NCI-H2029 (cell line): ENCODE measurements at places on chromosomes 5 and 9.
A peak's percentile ranks its signal among the peaks of the same experiment; 100 is the strongest.

GRCh38 chr5:177403102-177403791 is 2.8 kb upstream of the PFN3 start:
- DNase-seq = no peak

- DNase-seq = peak; percentile 93
Observed at GRCh38 chr9:120387257-120388002, 192.5 kb downstream of the CDK5RAP2 start.

- DNase-seq = no peak
Observed at GRCh38 chr5:157387683-157388093, 72.3 kb upstream of the NIPAL4 start.

- no peak for DNase-seq
Observed at GRCh38 chr9:94169968-94170367, 85.7 kb downstream of the PTPDC1 start.

GRCh38 chr5:19334278-19334677 is 653.7 kb downstream of the CDH18 start:
- no peak for DNase-seq

DNA sequence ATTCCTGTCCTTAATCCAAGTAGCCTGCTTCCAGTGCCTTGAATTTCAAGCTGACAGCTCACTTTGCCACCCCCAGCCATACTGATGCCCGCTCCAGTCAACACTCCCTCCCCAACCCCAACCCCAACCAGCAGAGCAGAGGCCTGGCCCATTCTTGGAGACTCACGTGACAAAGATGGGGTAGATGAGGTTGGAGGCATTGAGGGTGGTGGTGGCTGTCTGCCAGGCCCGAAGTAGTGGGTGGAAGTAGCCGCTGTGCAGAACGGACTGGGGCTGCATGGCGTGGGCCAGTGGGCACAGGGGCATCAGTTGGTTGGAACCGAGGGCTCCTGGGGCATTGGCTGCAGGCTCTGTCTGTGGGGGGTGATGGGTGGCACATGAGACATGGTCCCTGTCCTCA is 7.8 kb downstream of the ALAD start:
- no peak for DNase-seq

- DNase-seq = no peak
Observed at GRCh38 chr9:112179816-112180215, 4.7 kb upstream of the SUSD1 start.

GRCh38 chr5:76325326-76325725 is 77.8 kb upstream of the IQGAP2 start:
- no peak for DNase-seq

DNA sequence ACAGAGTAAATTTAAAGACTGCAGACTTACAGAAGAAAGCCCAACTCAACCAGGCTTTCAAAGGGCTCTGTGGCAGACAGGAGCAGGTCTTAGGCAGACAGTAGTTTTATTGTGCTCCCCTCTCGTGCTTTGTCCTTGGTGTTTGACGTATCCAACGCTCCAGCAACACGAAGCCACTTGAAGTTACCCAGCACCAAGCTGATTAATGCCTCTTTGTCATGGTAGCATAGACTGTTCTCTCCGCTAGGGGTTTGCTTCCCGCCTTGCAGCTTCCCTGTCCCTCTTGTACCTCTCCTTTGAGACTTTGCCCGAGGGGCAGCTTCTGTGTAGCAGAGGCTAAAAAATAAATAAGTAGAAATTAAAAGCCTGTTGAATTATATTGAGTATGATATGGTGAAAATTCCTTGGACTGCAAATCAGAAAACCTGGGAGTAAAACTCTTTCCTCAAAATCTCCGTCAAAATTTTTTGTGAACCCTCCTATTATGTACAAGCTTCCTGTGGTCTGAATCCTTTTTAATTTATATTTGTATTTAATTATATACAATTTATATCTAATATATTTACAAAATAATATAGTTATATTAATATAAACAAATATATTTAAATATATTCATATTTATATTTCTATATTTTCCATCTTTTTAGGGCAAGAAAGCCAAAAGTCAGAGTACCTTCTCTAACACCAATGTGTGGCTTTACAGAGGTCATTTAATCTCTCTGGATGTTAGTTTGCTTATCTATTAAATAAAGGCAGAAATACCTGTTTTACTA is 405.4 kb downstream of the DMAC1 start:
- no peak for DNase-seq

DNA sequence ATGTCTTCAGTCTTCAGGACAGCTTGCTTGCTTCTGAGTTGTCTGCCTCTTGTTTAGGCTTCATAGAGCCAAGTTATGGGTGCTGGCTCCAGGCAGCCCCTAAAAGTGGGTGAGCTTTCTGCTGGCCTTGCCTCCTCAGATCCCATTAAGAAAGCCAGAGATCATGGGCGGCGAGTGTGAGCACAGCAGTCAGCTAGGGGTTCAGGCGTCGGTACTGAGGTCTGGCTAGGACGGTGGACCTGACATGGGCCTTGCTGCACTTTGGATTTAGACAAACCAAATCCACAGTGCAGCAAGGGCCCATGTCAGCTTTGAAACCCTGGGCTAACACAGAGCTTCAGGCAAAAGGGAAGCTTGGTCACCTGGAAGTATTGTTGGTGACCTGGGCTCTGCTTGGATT is 17.6 kb downstream of the PSAT1 start:
- no peak for DNase-seq

GRCh38 chr5:14357851-14358250 is 214.7 kb downstream of the TRIO start:
- DNase-seq = no peak

DNA sequence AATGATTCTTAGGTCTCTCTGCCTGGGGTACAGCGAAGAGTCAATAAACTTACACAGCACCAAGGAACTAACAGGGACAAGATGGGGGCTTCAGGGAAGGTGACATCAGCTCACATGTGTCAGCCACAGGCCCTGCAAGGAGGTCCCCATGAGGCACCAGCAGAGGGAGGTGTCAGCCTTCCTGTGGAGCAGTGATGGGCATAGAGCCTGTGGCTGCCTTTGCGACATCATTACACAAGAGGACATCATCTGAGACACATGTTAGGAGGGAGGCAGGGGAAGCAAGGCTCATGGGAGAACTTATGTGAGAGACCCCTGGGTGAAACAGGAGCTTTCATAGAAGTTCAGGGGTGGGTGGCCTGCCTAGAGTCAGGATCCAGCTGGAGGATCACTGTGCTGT is 389.6 kb downstream of the SEMA5A start:
- no peak for DNase-seq

GRCh38 chr5:95786821-95787418 is 35.6 kb downstream of the GLRX start:
- DNase-seq = no peak

DNA sequence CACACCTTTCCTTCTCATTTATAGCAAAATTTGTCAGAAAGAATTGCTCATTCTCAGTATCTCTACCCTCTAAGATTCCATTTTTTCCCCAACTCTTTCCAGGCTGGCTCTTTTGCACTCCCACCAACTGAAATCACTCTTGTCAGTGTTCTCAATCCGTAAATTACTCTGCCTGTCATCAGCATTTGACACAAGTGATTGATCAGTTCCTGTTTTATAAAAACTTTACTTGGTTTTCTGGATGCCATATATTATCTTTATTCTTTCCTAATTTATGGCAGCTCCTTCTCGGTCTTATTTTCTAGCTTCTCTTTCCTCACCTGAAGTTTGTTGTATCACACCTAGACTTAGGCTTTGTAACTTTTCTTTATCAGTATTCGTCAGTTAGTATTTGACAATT is 16.4 kb downstream of the DENND4C start:
- DNase-seq = no peak

GRCh38 chr5:145661737-145662485 is 173.2 kb downstream of the PRELID2 start:
- no peak for DNase-seq

- no peak for DNase-seq
Observed at GRCh38 chr9:91923145-91923544, 26.9 kb downstream of the ROR2 start.

GRCh38 chr9:109468927-109469326 is 29.2 kb downstream of the PTPN3 start:
- DNase-seq = no peak

GRCh38 chr9:123743737-123744136 is 186.2 kb downstream of the DENND1A start:
- no peak for DNase-seq

DNA sequence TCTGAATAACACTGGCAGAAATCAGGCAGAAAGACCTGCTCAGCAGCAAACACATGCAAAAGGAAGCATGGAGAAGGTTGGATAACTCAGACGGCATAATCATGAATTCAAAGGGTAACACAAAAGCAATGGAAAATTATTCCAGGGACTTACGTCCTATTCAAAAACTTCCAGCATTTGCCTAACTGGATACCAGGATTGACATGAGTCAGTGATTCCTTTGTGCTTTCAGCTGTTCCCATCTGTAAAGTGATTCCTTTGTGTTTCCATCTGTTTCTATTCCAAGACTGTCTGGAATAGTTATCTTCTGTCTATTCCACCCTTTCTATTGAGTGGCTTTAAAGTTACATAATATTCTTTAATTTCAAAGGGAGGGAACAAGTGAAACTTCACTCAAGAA is 1361.7 kb upstream of the CDH9 start:
- no peak for DNase-seq

DNA sequence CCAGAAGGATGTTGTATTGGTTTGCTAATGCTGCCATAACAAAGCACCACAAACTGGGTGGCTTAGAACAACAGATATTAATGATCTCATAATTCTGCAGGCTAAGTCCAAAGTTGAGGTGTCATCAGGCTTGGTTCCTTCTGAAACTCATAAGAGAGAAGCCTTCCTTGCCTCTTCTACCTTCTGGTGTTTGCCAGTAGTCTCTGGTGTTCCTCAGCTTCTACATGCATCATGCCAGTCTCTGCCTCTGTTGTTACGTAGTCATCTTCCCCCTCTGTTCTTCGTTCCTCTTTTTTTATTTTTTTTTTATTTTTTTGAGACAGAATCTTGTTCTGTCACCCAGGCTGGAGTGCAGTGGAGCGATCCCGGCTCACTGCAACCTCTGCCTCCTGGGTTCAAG is 61.8 kb downstream of the LRRC70 start:
- no peak for DNase-seq

- DNase-seq = no peak
Observed at GRCh38 chr5:178227929-178228328, 4.7 kb downstream of the PHYKPL start.

DNA sequence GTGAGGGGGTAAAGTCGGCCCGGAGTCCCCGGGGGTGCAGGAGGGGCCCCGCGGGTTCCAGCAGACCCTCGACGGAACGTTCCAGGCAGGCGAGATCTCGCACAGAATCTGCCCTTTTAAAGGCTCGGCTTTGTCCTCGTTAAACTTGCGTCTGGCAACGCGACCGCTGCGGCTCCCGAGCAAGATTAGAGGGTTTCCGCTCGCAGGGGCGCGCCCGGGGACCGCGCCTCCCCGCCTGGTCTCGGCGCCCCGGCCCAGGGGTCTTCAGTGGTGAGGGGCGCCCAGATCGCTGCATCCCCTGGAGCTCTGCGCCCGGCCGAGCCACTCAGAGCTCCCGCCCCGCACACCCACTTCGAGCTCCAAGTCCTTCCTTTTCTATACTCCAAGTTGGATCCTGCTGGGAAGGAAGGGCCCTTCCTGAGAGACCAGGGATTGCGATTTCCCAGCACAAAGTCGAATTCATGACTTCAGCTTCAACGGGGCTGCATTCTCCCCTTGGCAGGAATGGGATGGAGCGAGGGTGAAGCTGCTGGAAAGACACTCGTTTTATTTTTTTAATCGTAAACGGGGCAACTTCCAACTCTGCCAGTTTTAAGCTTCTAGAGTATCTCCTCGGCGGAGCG is 11.3 kb downstream of the PROP1 start:
- DNase-seq = no peak

DNA sequence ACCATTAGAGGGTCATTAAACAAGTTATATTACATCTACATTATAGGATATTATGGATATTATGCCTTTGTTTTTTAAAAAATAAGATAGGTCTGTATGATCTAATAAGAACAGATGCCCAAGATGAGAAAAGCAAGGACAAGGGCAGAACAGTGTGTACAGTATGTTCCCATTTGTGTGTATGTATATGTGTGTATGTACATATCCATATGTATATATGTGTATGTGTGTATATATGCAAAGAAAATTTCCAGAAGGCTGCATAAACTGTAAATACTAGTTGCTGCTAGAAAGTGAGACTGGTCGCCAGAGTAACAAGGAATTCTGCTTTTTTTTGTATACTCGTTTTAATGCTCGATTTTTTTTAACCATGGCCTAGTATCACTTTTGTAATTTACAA is 58.1 kb upstream of the GLIS3 start:
- DNase-seq = no peak
